Activated CD4-positive, alpha-beta T cell treated with anti-CD3 and anti-CD28 coated beads, Interleukin-2, amount 50 U/mL, for 16 hours (primary cell): ENCODE measurements at places on chromosomes 3 and 15.

DNA sequence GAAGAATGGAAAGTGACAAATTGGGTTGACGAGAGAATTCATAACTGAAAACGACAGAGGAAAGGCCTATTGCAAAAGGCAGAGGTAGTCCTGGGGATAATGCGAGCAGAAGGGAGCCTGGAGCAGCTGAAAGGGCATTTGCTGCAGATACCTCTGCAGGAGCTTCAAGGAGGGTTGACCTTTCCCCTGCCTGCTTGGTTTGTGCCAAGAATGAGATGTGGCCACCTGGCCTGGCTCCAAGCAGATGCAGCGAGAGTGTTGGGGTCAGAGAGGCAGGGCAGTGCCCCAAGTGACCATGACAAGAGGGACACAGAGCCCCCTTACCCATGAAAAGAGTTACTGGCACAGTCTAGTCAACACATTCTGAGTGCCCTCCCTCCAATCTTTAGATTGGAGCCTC lies 43.5 kb downstream of the SLC41A3 start:
- no peak for DNase-seq

GRCh38 chr3:50971487-50971924 lies 296.8 kb downstream of the DOCK3 start:
- peak; percentile 74 for DNase-seq

DNA sequence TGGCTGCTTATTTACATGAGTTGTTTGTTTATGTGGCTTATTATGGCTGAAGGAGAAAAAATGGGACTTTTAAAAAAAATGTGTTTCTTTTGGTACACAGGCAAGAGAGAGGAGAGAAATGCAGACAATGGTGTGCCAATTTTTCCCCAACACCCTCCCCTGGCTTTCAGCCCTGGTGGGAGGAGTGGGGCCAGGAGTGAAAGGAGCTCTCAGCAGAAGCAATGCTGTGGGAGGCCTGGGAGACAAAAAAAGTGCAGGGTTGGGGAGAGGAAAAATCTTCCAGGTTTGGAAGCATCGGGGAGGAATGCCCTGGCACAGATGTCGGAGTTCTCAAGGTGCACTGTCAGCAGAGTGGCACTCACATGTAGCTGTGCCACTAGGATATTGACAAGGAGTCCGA lies 117.7 kb upstream of the FOXB1 start:
- DNase-seq: no peak

GRCh38 chr15:86833595-86833994 lies 753.9 kb downstream of the AGBL1 start:
- no peak for DNase-seq

DNA sequence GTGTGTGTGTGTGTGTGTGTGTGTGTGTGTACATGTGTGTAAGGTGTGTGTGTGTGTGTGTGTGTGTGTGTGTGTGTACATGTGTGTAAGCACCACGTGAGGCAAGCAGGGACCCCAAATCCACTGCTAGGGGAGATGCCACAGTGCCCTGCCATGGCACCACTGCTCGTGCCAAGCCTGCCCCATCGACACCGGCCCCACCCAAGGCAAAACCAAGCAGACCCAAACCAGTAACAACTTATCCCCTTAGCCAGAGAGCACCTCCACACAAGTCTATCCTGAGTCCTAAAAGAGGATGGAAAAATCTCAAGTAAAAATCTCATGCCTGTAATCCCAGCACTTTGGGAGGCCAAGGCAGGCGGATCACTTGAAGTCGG lies 45.1 kb downstream of the BDH1 start:
- no peak for DNase-seq

DNA sequence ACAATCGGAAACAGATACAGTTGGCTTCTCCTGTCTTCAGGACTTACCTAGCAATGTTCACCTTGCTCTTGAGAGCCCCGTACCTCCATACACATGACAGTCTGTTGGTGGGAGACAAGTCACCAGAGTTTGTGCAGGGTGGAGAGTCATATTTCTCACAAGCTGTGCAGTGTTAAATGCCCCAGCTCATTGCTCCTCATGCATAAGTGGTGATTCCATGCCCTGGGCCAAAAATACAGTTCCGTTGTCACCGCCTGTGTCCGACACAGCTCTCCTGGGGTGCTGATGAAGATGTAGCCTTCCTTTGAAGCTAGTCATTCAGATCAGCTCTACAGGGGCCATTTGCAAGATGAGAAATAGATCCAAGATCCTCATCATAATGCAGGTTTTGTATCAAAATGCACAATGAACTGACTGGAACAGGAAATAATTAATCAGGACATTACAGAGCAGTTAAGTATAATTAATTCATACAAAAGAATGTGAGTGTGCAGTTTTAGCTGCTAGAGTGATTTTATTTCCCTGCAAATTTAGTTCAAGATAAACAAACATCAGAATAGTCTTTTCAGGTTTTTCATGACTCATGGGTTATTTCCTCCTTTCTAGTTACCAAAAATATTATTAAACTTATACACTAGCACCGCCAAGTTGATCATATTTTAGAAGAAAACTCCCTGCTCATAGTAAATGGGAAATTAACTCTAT lies 66.5 kb downstream of the CD47 start:
- DNase-seq: no peak
